NCI-H1930 (cell line): ENCODE measurements at places on chromosomes 5 and 9.
A peak's percentile ranks its signal among the peaks of the same experiment; 100 is the strongest.

GRCh38 chr9:108937561-108938305 lies 3.5 kb downstream of the ABITRAM start:
- no peak for DNase-seq

DNA sequence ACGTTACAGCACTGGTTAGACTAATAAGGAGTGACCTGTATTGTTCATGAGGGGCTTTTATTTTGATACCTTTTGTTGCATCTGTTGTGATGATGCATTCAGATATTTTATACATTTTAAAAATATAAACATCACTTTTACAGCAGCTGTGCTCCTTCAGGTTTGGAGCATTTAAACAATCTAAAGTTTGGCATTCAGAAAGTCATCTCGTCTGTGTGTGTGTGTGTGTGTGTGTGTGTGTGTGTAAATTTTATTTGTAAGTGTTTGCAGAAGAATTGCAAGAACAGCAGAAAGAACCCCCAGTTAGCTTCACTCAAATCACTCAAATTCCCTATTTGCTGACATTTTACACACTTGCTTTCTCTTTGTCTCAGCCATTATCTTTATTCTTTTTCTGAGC lies 87.4 kb downstream of the ERCC6L2 start:
- no peak for DNase-seq

GRCh38 chr9:120630333-120630732 lies 50.4 kb upstream of the CDK5RAP2 start:
- DNase-seq = no peak

DNA sequence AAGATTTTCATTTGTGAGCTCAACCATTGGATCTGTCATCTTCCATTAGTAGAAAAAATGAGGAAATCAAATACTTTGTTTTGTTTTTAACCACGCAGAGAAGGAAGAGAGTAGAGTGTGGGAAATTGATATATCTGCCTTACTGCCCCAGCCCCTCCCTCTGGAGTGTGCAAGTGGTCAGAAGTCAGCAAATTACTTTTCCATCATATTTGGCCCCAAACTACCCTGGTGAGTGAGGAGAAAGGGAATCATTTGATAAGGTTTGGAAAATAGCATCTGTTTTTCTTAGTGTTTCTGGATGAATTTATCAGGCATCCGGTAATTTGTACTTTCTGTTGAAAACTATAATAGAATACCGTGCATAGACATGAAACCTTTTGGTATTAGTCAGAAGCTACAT lies 327.4 kb downstream of the MARCHF11 start:
- no peak for DNase-seq

DNA sequence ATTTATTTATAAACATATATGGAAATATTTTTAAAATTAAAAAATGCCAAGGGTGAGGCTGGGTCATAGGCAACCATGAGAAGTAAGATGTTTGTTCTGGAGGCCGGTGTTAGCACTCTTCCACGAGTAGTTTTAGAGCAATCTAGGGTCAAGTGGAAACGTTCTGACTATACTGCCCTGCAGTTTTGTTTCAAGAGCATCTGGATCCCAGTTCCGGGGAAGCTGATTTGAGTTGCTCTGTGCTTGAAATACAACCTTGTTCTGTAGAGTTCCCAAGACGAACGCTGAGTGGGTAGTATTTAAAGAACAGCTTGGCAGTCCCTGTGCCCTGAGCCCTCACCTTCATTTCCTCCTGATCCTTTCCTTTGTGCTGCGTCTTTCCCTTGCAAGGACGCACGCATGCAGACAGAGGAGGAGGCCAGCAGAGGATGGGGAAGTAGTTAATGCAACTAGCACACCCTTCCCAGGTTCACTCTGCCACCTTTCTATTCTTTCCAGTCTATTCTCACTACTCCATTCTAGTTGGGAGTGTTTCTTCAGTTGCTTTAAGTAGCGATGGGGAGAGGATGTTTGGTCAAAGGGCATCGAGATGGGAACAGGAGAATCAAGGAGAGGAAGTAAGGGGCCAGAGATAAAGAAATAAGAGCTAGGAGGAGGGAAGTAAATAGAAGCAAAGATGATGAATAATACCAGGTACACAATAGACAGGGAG lies 68.3 kb upstream of the ZSWIM6 start:
- no peak for DNase-seq

DNA sequence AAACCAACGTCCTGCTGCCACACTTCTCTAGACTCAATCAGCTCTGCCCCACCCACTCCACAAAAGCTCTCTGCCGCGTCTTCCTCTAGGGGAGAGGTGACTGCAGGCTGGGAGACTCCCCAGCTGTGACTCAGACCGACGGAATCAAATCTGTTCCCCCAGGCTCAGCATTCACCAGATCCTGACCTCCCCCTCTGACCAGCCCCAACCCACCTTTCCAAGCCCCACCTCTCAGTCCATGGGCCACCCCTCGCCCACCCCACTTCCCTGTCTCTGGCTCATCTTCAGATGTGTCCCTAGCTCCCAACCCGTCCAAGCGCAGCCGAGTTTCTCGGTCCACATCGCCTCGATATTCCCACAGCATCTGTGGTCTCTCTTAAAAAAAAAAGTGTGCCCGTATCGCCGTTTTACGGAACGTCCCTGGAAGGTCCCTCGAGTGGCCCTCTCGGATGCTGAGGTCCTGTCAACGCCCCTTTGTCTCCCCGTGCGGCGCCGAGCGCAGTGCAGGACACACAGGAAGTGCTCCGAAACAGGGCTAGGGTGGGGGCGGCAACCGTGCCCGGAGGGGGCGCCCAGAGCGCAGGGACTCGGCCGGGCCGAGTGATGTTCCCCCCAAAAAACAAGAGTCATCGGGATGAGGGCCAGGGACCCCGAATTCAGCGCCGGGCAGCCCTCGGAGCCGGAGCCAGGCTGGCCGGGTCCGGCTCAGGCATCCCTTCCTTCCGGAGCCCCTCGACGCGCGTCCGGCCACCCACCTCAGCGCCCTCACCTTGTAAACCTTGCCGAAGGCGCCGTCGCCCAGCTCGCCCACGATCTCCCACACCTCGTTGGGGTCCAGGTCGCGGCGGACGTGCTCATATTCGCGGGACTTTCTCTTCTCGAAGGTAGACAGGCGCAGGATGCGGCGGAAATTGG lies 649 bp downstream of the STK10 start:
- DNase-seq = no peak

- DNase-seq = no peak
Measured at GRCh38 chr9:75500479-75500878, 390.0 kb upstream of the PCSK5 start.

DNA sequence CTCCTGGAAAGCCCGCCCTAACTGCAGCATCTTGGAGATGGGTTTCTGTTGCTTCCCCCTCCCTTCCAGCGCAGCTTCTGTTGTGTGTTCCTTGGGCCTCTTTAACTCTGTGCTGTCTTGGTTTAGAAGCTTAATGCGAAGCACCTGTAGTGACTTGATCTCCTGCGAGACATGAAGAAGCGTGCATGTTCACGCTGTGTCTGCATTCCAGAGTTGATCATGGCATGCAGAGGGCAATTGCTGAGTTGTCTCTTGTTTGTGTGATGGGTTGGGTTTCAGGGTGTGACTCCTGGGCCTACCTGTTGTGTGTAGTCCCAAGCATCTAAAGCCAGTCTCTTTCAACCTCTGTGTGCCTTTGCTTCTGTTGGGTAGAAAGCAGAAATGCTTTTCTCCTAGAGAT lies 155.6 kb downstream of the SMARCA2 start:
- no peak for DNase-seq

- DNase-seq = no peak
Measured at GRCh38 chr9:131803758-131804411, 64.0 kb upstream of the RAPGEF1 start.

DNA sequence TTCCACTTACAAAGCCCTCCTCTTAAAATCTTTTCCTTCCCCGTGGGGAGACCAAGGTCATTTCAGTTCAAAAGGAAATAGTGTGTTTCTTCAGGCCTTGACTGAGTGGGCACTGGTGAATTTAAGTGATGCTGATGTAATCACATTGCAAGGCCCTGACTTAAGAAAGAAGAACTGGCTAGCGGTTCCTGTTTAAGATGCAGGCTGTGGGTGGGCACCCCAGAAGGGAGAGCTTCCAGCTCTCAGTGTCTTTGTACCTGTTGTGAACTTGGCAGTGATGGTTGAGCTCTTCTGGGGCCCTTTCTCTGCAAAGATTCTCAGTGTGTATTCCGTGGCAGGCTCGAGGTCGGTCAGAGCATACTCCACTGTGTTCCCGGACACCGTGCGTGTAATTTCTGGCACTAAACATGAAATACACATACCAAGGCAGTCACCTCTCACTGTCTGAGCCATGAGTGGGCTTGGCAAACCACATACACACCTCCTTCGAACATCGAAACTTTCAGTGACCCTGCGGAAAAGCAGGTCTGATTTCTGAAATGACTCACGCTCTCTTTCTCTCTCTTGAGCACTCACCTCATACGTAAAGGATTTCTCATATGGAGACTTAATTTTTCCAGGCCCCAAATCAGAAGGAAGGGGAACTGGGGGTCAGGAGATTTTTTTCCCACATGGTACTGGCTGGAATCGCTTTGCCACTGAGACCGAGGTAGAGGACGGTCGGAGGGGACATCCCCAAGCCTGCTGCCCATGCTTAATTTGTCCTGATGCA lies 81.9 kb downstream of the TNC start:
- peak; percentile 11 for DNase-seq

GRCh38 chr5:115736004-115736689 lies 80.3 kb downstream of the CDO1 start:
- no peak for DNase-seq

DNA sequence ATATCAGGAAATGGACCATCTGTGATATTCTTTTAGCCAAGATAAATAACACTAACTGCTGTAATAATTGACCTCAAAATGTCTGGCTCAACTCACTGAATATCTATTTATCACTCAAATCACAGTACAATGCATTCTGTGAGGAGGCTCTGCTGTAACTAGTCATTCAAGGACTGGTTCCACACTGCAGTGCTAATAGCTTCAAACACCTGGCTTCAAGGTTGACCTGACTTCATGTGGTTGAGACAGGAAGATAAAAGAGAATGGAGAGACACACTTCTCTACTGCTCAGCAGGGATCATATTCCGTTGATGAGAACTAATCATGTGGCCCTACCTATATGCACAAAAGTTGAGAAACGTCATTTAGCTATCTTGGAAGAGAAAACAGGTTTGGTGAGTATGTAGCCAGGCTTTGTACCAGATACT lies 3.4 kb upstream of the RHOBTB3 start:
- DNase-seq = no peak

DNA sequence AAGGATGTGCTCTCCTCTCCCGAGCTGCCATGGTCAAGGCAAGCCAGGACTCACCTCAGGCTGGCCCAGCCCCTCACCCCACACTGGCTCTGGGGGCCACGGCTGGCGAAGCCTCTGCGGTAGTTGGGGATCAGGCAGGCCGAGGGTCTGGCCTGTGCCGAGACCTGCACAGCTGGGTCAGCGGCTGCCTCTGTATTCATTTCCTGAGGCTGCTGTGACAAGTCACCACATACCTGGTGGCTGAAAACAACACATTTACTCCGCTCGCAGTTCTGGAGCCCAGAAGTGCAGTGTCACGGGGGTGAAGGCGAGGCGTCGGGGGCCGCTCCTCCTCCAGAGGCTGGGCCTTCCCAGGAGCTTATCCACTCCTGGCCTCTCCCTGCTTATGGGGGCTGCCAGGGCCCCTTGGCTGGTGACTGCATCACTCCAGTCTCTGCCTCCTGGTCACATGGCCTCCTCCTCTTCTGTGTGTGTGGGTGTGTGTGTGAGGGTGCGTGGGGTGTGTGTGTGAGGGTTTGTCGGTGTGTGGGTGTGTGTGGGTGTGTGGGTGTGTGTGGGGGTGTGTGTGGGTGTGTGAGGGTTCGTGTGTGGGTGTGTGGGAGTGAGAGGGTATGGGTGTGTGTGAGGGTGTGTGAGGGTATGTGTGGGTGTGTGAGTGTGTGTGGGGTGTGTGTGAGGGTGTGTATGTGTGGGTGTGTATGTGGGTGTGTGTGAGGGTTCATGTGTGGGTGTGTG lies 3.2 kb upstream of the SCGB3A1 start:
- DNase-seq = no peak

- no peak for DNase-seq
Measured at GRCh38 chr5:154356020-154356655, 89.7 kb upstream of the SAP30L start.

GRCh38 chr5:128083811-128084227 lies 253 bp downstream of the SLC12A2 start:
- DNase-seq = peak; percentile 50

DNA sequence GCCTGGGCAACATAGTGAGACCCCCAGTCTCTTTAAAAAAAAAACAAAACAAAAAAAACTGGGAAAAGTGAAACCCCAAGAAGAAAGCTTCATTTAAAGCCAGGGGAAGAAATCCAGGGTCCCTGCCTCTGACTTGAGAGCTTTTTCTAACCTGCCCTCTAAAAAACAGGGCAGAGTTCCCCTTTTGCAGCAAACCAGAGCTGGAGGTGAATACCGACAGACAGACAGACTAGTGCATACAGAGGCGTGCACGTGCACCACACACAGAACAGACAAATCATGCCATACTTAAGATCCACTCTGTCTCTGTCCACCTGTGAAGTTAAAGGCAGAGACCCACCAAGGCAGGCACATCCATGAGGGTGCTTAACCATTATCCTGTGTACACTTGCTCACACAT lies 11.7 kb upstream of the AQP3 start:
- no peak for DNase-seq

- DNase-seq = no peak
Measured at GRCh38 chr9:132631280-132631679, 38.5 kb downstream of the DDX31 start.

DNA sequence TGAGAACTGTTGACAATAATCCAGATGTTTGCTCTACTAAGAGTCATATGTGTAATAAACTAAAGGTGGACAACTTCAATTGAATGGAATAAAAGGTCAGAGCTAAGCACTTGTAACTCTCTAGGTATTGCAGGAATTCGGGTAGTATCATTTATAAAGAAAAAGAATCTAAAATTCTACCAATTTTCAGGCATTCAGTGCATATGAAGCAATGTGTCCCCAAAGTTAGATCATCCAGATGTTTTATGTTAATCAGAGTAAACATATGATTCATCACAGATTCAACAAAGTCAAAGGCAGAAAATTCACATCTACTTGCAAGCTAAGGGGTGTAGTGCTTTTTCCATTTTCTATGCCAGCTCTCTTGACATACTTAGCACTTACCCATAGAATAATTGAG lies 477.1 kb downstream of the PDE4D start:
- no peak for DNase-seq

- no peak for DNase-seq
Measured at GRCh38 chr9:113355040-113355596, 5.8 kb downstream of the BSPRY start.
